ENCODE measurements at places on chromosomes 7 and 10.

DNA sequence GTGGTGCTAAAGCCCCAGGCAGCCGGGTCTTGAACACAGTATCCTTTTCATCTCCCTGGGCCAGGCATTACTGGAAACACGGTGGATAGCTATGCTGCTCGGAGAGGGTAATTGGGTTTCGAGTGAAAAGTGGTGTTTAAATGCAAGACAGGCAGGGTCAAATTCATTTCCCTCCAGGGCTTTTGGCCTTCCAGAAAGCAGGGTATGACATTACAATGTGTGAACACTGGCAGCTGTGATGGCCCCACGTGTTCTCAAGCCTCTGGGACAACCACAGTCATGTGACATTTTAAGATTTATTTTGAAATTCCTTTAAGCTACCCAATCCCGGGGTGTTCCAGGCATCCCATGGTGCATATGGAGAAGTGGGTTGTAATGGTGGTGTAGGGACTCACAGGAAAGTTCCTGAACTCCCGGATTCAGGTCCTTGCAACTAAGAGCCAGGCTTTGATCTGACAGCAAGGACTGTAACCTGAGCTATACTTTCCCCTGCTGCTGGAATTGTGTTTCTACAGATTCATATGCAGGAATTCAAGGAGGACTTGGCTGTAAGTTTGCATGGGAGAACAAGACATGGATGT lies 46.8 kb downstream of the INSYN2A start:
- DNase-seq, result peak; percentile 31

DNA sequence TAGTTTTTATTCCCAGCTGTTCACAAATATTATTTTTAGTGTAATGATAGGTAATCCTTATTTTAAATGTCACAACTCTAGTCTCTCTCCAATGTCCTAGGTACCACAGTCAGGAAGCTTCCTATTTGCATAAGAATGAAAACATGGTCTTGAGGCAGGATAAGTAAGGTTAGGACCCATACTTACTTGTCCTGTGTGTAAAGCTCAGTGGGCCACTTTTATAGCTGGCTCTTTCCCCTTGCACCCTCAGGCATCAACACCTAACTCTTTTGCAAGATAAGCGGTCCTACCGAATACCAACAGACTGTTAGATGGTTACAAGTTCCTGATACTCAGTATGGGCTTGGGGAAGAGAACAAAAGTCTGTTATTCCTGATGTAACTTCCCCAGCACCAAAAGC lies 986.9 kb downstream of the NRG3 start:
- no peak for DNase-seq

DNA sequence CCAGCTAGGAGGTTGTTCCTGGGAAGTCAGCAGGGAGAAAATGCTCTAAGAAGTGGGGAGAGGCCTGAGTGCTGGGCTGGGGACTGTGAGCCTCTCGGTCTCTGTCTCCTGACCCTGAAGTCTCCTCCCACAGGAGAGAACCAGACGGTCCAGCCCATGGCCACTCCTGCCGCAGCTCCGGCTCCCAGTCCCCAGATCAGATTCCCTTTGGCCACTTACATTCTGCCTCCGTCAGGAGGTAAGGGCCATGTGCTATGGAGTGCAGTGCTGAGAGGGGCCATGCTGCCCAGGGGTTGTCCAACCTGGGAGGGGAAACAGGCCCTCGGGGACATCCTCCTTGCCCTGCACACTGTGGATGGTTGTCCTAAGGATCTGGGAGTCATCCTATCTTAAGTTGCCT lies 21.3 kb upstream of the ZNF467 start:
- DNase-seq, result no peak

DNA sequence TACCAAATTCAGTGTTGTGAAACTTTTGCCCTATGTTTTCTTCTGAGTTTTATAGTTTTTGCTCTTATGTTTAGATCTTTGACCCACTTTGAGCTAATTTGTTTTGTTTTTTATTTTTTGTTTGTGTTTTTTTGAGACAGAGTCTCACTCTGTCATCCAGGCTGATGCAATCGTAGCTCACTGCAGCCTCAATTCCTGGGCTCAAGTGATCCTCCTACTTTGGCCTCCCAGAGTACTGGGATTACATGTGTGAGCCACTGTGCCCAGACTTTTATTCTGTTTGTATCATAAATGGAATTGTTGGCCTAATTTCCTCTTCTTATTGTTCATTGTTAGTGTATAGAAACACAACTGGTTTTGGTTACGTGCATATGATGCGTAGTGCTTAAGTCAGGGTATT lies 43.2 kb upstream of the ZMIZ2 start:
- no peak for DNase-seq

DNA sequence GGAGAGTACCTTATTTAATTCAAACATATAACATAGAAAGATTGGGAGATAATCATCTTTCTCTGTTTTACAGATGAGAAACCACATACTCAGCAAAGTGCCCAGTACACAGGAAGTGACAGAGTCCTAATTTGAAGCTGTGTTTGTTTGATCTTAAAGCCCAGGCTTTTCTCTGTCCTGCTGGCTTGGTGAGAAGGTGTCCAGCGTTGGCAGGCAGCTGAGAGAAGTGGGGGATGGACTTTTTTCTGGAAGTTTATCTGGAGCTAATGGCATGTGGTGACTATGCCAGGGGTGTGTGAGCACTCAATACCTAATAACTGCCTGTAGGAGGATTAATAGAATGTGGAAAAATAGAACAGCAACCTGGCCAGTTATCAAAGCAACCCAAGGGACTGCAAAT lies 60.8 kb downstream of the NPSR1 start:
- DNase-seq, result no peak

DNA sequence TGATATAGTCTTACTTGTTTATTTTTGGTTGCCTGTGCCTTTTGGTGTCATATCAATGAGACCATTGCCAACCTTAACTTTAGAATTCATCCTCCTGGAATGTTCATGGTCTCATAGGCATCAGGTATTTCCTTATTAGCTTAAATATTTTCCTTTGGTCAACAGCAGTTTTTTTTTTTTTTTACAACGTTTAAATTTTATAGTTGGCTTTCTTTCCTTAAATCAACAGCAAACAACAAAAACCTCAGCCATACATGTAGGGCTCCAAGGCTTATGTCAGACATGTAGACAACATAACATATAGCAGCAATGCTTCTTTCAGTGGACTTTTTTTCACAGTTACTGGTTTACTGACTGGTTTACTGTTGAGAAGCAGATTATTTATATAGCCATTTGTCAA lies 22.7 kb downstream of the ENTPD7 start:
- no peak for DNase-seq

- no peak for DNase-seq
These were observed 6.3 kb upstream of the IL2RA start for GRCh38 chr10:6068422-6068821.

- DNase-seq, result peak; percentile 82
These were observed 85.5 kb downstream of the SLC25A13 start for GRCh38 chr7:96236198-96237039.

DNA sequence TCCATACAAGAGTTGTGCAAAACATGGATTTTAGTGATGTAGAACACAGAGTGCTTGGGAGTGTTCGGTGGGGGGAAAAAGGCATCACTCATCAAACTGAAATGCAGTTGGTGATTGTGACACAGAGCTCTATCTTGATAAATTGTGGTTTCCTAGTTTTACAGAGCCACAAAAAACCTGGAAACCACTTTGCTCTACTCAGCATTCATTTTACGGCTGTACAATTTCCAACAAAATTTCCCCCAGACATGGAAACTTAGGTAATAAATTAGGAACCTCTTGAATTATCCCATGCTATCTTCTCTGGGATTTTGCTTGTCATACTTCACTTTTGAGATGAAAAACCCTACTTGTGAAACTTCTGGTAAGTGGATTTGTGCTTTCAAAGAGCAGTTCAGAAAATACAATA lies 614.9 kb upstream of the FZD8 start:
- peak; percentile 6 for DNase-seq

GRCh38 chr7:117375380-117375779 lies 51.9 kb downstream of the ASZ1 start:
- DNase-seq, result no peak

GRCh38 chr7:118573085-118573484 lies 348.6 kb downstream of the ANKRD7 start:
- peak; percentile 4 for DNase-seq

GRCh38 chr7:7897949-7898515 lies 70.6 kb upstream of the GLCCI1 start:
- DNase-seq, result no peak

DNA sequence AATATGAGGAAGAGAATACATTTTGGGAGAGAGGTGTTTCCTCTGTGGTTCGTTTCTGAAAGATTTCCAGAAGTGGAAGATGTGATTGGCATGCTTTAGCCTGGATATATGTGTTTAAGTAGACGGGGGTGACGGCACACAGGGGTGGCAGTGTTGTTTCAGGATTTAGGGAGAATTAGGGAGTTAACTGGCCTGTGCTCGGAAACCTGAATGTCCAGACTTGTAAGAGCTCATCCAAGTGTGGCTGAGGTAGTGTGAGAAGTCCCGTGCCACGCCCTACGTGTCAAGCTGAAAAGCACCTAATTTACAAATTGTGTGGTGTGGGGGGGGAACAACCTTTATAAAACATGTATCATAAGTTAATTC lies 1.1 kb downstream of the RALA start:
- DNase-seq, result no peak

DNA sequence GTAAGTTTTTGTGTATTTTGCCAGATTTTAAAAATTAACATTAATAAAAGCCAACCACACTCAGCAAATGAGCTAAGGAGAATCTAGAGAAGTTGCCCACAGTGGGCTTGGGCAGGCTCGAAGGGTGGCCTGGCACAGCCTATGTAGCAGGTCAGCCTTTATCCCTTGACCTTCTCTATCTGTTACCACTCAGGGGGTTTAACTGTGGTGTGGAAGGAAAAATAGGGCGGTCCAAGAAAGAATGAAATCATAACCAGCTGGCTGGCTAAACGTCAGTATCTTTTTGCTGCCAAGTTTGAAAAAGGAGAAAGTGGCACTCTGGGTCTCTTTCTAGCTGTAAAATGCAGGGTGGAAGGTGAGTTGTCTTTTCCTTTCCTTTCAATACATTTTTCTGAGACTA lies 130.3 kb upstream of the ASAH2 start:
- no peak for DNase-seq

GRCh38 chr7:74575083-74575784 lies 82.3 kb upstream of the GTF2I start:
- DNase-seq, result peak; percentile 27

GRCh38 chr10:21885940-21886339 lies 117.6 kb downstream of the DNAJC1 start:
- no peak for DNase-seq
